ENCODE measurements at places on chromosomes 3 and 15. TPM values are rescaled to one million over a fixed set of nuclear protein-coding genes. Genes with fewer than 3 reads are reported as not detected.

DNA sequence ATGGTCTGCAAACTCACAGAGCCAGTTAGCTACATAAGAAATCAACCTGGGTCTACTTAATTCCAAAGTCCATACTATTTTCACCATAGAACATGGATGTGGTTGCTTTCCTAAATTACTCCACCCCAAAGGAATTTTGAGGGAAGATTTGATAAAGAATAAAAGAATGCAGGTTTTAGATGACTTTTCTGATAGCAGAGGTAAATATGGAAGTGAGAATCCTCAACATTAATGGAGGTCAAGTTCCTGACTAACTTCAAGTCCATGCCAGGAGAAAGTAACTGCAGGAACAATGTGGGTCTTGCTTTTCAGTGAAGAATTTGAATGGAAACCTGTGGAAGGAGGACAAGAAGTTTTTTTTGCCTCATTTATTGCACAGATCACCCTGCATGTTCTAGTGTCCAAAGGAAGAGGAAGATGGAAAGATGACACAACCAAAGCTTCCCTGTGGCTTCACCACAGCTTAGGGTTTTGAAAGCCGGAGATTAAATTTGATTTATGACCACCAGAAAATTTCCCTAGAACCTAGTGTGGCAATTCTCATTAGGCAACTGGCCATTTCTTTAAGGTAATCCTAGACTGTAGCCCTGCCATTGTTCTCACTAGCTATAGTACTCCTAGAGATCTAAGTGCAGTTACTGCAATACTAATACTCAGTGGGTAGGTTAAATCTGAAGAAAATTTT, 429.7 kb downstream of the RAP2B start:
- no peak for DNase-seq

- DNase-seq: peak; percentile 52
These were observed 587 bp downstream of the NPHP3 start for GRCh38 chr3:132721479-132722164.

GRCh38 chr3:134258761-134259347, 8.2 kb upstream of the RYK start:
- DNase-seq: no peak

DNA sequence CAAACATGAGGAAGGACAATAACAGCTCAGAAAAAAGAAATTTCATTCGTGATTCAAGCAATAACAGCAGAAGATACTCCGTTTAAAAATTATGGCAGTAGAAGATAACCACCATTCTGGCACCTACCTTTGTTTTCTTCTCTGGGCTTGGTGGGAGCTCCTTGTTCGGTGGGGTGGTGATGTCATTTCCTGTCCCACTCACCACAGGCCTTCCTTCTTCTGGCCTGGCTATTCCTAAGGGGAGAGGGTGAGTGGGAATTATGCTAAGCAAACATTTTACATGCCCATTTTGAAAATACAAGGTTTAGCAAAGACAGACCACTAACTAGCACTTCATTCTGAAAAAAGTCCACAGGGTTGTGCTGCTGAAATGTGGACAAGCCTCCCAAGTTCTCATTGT, 74.4 kb downstream of the DHX30 start:
- no peak for DNase-seq

DNA sequence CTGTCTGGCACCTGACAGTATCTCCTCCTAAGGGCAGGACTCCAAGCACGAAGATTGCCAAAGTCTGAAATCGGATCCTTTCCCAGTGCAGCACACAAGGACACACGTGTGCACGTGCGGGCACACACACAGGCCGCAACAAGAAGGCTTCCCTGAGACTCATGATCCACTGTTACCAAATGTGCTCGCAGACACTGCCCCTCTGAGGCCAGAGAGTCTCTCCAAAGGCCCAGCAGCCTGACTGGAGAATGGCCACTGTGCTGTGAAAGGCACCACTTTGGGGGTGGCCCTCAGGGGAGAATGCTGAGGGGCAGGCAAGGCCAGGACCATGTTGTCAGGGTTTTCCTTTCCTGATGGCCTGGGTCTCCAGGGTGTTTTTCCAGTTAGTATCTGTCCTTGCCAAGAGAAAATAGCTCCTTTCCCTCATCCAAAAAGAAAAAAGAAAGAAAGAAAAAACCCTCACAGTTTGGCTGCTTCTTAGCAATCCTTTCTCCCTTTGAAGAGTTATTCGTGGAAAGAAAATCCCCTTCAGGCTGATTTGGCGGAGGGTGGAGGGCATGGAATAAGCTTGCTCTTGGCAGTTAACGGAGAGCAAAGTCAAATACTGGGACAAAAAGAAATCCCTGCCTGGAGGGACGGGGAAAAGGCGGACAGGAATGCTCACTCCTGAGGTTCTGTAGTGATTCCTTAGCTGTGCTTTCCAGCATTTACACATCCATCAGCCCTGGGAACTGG, 112.2 kb upstream of the ETV5 start:
- no peak for DNase-seq

DNA sequence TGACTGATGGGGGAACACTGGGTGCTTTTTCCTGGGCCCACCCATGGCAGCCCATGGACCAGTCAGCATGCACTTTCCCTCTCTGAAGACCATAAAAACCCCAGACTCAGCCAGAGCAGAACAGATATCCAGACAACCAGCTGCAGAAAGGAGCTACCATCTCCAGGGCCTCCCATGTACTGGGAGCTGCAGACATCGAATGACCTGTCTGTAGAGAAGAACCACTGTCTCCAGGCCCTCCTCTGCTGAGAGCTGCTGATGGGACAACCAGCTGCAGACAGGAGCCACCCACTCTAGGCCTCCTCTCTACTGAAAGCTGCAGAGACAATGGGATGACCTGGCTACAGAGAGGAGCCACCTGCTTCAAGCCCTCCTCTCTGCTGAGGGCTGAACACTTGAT, 66.6 kb downstream of the PROS1 start:
- DNase-seq: no peak

DNA sequence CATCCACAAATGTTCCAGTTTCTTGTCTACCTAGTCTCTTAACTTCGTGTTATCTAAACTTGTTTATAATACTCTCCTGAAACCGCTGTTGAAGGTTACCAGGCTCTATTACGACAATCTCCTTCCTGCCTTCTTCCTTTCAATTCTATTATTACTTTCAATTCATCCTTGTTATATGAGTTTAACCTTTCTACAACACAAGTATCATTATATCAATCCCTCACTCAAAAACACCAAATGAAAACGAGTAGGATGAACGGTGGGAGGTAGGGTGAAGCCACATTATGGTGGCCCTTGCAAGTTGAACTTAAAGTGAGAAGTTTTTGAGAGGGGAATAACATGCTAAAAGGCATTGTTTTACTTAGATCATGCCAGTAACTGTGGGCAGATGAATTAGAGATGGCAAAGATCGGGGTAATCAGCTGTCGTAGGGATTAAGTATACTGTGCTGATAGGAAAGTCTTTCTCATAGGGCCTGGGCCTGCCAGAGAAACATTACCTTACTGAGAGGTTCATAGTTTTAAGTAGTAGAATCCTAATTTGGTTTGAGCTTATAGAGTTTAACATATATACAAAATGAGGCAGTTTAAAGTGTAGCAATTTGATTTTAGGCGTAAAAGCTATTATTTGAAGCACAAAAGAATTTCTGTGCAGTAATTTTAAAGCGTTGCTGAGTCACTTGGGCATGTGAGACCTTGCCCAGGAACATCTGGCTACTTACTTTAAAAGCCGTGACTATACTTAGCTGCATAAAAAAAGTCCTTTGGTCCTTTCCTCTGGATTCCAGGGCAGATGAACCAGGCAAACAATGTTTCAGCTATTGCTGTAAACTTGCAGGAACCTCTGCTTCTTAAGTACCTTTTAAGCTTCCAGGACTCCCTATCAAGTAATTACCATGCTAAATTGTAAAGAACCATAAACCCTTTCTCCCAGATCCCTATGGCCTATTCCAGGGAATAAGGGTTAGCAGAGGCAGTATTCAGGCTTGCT, 3.3 kb upstream of the CEP97 start:
- no peak for DNase-seq

- no peak for DNase-seq
These were observed 1278.0 kb upstream of the GBE1 start for GRCh38 chr3:83039422-83039821.

DNA sequence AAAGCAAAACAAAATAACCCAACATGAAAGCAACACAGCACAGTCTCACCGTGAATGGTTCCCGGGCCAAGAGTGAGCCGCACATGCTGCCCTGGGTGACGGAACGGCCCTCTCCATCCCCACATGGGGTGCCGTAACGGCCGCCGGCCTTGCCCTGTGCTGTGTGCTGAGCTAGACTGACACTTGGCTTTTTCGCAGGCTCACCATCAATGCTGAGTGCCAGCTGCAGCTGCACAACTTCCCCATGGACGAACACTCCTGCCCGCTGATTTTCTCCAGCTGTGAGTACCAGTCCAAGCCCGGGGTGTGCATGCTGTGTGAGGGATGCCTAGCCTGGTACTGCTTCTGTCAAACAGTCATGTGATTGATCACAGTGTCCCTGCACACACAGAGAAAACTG, 357.6 kb downstream of the GABRG3 start:
- no peak for DNase-seq

DNA sequence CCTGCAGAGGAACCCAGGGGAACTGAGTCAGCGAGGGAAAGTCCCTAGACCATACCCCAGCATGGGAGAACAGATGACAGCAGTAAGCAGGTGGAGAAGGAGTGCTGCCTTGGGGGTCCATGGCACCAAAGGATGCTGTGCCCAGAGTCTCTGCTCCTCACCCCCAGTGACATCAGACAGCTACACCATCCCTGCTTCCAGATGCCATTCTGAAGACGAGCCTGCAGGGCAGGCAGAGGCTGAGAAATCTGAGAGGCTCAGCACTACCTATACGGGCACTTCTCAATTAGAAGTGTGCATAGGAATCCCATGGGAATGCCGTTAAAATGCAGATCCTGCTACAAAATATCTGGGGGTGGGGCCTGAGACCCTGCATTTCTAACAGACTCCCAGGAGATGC, 211.3 kb upstream of the NSMCE3 start:
- DNase-seq: no peak

GRCh38 chr3:160196511-160197104, 28.6 kb upstream of the C3orf80 start:
- DNase-seq: no peak

DNA sequence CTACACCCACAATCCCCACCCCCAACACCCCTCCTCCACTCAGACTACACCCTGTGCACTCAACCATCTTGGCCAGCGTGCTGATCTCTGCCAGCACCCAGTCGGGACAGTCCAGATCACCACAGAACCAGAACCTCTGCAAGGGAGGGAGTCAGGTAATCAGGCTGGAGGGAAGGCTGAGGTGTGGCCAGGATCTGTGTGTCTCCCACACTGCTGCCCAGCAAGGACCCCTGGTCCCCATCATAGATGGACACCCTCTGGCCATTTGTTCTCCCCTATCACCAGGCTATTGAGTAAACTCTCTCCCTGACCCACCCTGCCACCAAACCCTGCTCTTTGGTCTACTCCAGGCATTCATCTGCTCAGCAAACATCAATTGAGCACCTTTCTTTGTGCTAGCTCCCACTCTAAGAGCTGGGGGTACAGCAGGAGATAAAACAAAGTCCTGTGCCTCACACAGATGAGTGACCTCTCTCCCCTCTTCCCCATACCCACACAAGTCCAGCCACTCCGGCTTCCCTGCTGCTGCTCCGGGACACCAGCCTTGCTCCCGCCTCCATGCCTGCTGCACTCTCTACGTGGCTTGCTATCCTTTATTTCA, 134.8 kb downstream of the TBC1D2B start:
- DNase-seq: no peak

DNA sequence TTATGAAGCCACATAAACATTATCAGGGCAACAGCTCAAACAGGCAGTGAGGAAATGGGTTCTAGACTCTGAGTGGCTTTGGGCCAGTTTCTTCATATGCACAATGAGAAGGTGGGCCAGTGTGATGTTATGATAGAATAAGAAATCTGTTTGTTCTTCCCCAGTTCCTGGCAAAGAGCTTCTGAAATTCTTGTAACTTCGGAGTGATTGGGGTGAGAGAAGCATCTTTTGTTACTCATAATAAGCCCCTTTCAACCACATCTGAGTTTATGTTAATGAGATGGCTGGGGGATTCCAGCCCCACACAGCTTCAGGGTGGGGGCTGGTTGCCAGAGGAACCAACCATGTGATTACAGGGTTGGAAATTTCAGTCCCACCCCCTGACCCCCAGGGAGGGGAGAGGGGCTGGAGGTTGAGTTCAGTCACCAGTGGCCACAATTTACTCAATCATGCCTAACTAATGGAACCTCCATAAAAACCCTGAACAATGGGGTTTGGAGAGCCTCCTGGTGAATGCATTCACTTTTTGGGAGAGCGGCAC, 57.0 kb upstream of the FRMD4B start:
- DNase-seq: no peak

Gene COL8A1
- 85.7 TPM for total RNA-seq

Gene NCEH1
- 82.6 TPM for total RNA-seq

Gene ZNF385D
- 5.9 TPM for total RNA-seq

Gene KBTBD8
- 1.6 TPM for total RNA-seq

Gene RETNLB
- total RNA-seq: not detected

Gene FBXO40
- not detected for total RNA-seq

Gene HTR3E
- total RNA-seq: not detected

Gene SLC7A14
- 0.36 TPM for total RNA-seq

Gene ANKUB1
- not detected for total RNA-seq

Gene NLGN1
- 9.1 TPM for total RNA-seq

Gene INSYN1
- 1.2 TPM for total RNA-seq

Data from HFFc6 (cell line).